Esophagus squamous epithelium (tissue), 5 donors: ENCODE measurements at places on chromosomes 11 and 22.

DNA sequence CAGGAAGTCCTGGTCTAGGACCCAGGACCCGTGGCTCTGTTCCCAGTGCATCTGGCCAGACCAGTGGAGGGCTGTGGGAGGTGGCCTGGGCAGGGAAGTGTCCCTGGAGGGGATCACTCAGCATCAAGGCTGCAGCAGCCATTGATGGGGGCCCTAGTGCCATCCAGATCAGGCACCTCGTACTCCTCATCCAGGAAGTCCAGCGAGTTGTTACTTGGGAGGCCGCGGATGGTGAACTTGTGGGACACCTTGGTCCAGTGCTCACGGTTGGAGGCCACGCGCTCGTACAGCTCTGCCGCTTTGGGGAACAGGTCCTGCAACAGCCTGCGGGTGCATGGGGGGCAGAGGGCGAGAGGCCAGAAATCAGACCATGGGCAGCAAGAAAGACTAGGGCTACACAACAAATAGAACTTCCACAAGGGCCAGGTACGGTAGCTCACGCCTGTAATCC, 96.9 kb downstream of the PDE2A start:
- DNase-seq = no peak

- DNase-seq = no peak
Observed at GRCh38 chr11:36703055-36703404, 105.0 kb upstream of the RAG2 start.

DNA sequence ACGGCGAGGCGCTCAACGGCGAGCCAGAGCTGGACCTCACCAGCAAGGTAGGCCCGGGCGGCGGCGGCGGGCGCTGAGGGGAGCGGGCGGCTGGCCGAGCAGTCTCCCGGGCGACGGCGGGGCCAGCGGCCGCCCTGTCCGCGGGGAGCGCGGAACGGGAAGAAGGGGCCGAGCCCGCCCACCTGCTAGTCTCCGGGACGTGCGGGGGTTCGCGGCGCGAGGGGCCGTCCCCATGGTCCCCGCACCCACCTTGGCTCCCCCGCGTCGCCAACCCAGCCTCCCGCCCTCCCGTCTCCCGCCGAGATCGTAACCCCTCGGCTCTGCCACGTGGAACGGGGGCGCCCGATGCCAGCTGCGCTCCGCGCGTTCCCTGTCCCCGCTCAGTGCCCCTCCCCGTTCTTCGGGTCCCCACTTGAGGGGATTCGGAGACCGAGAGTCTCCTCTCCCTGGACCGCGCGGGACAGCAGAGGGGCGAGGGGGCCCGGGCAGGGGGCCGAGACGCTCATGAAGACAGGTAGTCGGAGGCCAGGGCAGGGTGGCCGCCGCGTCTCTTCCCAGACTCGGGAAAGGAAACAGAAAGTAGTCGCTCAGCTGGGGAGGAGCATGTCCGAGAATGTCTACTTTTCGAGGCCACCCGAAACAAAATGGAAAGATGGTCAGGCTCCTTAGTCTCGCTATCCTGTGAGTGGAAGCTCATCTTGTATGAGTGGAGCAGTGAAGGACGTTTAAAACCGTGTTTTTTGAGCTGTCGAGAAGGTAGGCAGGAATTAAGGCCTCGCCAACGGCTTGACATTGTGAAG, 557 bp downstream of the GTPBP1 start:
- DNase-seq = peak; percentile 16

GRCh38 chr22:25085156-25085555, 114.5 kb upstream of the CRYBB3 start:
- no peak for DNase-seq

DNA sequence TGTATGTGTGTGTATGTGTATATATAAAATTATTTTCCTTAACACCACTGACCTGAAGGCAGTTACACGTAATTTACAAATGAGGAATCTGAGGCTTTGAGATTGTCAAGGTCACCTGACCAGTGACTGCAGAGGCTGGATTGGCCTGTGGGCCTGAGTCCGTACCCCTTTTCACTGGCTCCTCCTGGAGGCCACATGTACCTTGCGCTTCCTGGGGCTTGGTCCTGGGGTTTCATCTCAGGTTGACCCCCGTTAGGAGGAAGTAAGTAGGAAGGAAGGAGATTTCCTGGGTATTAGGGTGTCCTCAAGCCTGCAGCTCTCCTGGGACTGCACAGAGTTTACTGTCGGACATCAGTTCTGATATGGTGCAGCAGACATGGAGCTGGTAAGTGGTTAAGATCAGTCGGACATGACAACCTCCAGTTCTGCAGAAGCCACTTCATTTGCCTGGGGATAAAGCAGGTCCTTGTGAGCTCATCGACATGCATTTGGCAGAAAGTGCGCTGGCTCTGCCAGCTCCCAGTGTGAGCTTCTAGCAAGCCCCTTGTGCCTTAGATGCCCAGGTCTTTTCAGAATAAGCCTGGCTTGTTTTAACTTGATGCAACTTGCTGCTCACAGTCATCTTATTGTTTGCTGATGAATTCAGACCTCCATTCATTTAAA, 36.6 kb downstream of the ST3GAL4 start:
- DNase-seq = no peak

DNA sequence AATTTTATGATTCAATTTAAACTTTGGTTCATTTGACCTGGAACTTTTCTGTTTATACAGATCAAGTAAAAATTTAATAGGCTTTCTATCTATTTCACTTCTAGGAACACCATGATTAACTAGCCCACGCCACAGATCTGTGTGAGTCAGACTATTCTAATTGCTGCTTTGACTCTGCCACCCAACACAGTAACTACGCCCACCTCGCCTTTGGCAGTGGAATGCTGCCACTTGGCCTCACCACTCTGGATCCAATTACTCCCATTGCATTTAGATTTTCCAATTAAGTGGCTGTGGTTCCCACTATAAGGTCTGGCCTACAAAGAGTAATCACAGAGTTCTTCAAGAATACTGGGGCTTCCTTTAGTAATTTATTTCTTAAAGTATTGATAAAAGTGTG, 46.6 kb upstream of the LIN7C start:
- DNase-seq = no peak

GRCh38 chr11:135073381-135073780, 661.3 kb upstream of the B3GAT1 start:
- no peak for DNase-seq

DNA sequence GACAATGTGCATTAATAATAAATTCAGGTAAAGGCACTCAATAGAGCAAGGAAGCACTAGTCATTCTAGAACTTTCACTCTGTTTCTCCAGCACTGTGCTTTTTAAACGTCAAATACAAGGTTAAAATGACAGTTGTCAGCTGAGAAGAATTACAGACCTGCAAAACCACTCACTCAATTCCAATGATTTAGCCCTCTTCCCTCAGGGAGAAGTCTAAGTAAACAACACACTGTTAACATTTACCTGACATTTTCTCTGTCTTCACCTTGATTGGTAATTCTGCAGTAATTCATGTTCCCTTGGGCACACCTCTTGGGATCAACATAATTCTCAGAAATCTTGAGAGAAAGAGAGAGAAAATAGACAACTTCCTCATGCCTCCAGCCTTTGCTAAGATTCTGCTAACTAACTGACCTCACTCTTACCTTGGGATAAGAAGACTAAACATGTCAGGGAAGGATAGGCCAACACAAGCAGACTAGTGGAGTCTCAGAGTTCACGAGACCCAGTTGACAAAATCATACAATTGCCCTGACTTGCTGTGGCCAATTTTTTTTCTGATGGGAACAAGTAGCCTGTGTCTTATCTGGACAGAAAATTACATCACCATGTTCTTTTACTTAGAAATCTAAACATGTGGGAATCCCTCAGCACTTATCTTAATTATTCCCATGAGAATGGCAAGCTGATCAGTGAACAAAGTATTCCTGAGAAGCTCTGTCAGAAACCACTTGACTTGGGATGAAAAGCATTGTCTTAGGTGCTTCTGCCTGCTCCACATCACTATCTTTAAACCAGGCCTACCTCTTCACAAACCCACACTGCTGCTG, 516.8 kb upstream of the FAT3 start:
- no peak for DNase-seq

DNA sequence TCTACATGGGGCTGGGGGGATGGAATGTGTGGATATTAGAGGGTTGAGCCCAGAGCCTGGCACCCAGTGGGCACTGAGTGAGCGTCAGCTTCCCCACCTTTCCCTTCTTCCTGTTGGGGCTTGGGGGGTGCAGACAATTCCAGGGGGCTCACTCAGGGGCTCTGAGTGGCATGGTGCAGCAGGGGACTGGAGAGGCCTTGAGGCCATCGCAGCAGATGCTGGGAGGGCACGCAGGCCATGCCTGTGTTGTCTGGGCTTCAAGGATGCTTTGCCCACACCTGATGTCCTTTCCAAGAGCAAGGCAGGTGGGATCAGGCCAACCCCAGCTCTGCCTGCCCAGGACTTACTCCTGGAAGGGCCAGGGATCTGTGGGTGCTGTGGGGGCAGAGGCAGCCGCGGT, 11.2 kb upstream of the TTLL12 start:
- DNase-seq = no peak

GRCh38 chr11:132349811-132350733, 979.7 kb downstream of the NTM start:
- no peak for DNase-seq

- DNase-seq = no peak
Observed at GRCh38 chr11:47586098-47586855, at the start of gene FAM180B. Gene FAM180B (plus strand): TSS chr11:47586678. CDS start chr11:47586769, 91 bp downstream.

DNA sequence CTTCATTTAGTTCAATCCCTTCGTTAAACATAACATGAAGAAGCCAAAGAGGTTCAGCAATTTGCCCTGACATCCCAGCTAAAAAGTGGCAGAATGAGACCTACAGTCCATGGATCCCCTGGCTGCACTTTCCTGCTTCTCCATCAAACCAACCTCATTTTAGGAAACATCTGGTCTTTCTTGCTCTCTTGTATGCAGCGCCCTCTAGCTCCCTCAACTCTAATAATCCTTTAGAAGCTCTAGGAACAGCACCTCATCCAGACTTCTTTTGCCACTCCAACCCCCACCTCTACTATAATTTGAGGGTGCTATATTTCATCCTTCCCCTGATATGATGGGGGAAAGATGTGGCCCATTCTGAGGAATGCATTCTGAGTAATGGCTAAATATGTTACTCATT, 7.4 kb downstream of the CNTF start:
- DNase-seq = no peak

DNA sequence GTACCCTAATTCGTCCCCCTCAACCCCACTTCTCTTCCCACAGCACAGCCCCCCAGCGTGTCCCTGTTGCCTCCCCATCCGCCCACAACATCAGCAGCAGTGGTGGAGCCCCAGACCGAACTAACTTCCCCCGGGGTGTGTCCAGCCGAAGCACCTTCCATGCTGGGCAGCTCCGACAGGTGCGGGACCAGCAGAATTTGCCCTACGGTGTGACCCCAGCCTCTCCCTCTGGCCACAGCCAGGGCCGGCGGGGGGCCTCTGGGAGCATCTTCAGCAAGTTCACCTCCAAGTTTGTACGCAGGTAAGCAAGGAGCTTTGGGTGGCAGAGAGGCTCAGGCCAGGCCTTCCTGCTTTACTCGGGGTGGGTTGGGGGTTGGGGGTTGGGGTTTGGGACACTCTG, 12.2 kb downstream of the RCOR2 start:
- DNase-seq = no peak

DNA sequence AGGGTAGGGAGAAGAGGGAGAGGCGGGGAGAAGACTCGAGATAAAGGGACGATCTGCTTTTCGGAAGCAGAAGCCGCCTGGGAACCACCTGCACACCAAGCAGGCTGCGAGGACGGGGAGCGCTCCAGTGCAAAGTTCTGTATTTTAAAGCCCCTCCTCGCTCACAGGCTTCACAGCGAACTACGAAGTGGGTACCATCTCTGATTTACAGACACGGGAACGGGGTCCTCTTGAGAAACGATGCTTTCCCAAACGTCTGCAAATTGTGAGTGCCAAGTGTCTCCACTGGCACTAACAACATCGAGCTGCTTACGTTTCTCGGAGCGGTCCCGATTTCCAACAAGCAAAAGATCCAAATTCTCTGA, 700 bp upstream of the STX3 start:
- no peak for DNase-seq

DNA sequence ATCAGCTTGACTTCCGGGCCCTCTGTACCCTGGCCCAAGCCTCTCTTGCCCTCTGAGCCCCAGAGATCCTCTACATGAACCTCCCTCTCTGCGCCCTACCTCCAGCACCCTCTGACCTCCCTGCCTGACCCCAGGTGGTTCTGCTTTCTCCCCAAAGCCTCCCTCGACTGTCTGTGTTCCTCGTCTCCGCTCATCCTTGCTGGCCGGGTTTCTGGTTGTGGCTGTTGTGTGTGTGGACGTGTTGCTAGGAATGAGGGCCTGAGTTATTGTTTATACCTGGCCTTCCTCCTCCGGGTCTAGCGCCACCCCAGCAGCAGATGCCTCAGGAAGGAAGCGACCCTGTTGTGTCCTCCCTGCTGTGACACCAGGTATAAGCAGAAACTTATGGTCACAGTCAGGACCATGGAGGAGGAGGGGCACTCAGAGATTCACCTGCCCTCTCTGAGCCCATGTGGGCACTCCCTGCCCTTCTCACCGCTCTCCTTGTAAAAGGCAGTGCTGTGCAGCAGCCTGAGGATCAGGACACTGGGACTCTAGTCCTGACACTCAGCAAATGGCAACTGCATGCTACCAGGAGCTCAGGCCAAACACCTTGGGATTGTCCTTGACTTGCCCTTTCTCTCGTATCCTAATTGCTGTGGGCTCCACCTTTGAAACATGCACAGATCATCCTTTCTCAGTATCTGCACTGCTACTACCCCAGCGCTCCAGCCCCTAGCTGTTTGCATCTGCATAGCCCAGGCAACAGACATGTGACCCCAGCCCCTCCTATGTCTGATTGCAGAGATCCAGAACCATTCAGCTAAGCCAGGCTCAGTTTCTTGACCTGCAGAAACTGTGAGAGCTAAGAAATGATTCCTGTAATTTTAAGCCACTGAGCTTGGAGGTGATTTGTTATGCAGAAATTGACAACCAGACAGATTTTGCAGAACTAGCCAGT, 140.1 kb downstream of the ST3GAL4 start:
- DNase-seq = no peak

- no peak for DNase-seq
Observed at GRCh38 chr11:64331569-64332371, 8.2 kb upstream of the CCDC88B start.

GRCh38 chr22:25085930-25086901, 113.4 kb upstream of the CRYBB3 start:
- no peak for DNase-seq

- no peak for DNase-seq
Observed at GRCh38 chr11:12003336-12003735, 5.1 kb downstream of the DKK3 start.

DNA sequence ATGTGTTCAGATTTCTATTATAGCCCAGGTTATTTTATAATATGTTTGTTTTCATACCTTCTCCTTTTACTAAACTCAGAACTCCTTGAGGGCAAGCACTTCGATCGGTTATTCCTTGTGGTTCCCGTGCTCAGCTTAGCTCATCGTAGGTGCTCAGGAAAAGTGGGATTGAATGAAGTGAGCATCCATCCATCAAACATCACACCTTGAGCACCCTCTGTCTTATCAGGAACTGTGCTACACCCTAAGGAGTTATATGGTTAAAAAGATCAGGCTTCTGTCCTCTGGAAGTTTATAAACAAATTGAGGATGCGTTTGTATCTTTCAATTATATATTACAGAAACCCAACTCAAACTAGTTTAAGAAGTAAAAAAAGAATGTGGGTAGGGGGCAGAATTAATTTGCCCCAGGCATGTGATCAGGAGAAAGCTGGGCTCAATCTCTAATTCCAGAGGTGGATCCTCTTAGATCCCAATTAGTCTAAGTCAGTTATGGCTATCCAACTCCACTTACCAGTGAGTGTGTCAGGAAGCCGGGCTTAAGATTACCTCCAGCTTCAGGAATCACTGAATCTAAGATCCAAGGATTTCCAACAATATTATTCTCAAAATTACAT, 59.9 kb upstream of the RRAS2 start:
- no peak for DNase-seq
